ENCODE measurements at places on chromosomes 12 and 14.

- no peak for DNase-seq
Observed at GRCh38 chr12:14930299-14930698, 8.0 kb downstream of the ERP27 start.

- peak; percentile 48 for DNase-seq
Observed at GRCh38 chr12:54304187-54304810, 3.5 kb upstream of the NFE2 start.

DNA sequence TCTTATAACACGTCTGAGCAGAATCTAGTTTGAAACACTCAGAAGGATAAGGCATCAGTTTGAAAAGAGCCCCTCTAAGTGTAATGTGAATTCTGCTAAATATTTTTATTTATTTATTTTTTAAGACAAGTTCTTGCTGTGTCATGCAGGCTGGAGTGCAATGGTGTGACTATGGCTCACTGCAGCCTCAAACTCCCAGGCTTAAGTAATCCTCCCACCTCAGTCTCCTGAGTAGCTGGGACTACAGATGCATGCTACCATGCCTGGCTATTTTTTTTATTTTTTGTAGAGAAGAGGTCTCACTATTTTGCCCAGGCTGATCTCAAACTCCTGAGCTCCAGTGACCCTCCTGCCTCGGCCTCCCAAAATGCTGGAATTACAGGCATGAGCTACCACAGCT is 225.9 kb upstream of the SEL1L start:
- no peak for DNase-seq

DNA sequence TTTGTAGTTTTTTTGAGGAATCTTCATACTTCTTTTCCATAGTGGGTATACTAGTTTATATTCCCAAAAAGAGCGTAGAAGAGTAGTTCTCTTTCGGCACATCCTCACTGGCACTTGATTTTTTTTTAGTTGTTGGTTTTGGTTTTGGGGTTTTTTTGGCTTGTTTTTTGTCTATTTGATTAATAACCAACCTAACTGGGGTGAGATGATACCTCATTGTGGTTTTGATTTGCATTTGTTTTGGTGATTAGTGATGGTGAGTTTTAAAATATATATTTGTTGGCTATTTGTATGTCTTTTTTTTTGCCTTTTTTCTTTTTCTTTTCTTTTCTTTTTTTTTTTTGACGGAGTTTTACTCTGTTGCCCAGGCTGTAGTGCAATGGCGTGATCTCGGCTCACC is 69.7 kb upstream of the BTG1 start:
- no peak for DNase-seq

DNA sequence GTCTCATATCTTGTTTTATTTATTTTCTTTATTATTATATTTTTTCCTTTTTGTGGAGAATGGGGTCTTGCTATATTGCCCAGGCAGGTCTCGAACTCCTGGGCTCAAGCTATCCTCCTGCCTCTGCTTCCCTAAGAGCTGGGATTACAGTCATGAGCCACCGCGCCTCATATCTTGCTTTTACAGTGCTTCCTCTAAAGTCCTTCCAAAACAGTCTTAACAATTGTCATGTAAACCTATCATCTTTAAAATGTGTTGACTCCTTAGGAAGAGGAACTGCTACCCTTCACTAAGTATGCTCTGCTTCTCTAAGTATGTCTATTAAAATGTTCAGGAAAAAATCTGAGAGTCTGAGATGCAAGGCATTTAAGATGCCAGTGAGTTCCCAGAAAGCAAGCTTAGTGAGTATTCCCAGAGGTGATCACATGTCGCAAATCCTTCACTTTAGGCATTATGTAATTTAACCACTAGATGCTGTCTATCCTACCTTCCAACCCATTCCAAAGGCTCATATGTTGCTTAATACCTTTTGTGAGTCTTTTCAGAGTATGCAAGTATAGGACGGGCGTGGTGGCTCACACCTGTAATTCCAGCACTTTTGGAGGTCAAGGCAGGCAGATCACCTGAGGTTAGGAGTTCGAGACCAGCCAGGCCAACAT is 19.7 kb upstream of the FOXJ2 start:
- DNase-seq, result no peak

DNA sequence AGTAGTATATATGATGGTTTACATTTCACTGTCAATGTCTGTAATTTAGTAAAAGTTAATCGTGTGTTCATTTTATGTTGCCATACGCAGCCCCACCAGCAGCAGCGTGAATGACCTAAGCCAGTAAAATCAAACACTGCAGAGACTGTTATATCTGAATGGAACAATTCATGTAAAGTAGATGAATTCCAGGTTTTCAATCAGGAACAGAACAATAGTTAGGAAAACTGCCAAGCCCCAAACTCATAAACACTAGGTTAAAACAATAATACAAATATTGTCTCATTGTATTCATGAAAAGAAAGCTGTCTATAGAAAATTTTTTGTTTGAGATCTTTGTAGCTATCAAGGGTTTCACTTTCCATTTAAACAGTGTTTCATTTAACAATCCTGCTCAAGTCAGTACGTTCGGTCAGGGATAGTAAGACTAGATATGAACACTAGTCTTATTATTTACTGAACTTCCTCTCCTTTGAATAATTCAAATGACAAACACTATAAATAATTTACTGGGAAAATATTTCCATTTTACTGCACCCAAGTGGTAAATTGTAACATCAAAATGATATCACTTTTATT is 256.8 kb upstream of the FLRT2 start:
- DNase-seq, result no peak

DNA sequence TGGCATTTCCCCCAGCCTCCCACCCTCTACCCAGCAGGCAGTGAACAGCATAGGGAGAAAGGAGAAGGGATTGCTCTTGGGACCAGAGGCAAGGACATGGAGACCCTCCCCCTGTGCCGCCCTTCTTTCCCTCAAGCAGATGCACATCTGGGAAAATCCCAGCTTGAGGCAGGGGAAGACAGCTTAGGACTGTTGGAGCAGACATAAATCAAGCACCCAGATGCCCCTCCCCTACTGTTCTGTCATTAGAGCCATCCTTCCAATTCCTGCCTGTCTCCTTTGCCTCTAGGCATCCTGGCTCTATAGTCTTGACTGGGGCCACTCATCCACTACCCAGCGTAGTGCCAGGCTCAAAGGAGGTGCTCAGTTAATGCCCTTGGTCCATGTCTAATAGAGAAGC is 7.5 kb upstream of the CISTR start:
- no peak for DNase-seq

DNA sequence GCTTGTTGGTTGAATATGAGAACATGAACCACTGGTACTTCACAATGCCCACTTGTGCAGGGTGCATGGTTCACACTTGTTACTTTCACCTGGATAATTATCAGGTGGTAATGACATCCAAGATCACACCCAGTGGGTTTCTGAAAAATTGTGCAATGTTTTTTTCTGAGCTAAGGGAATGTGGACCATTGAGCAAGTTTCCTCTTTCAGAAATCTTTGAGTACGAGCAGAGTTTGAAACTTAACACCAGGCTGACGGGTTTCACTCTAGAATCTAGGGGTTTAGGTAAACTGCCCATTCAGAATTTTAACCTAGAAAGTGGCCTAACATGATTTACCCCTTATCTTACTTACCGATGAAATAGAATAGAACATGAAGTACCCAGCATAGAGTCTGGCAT is 389.6 kb downstream of the PAWR start:
- DNase-seq, result no peak

GRCh38 chr14:77025744-77026165 is 2.8 kb downstream of the IRF2BPL start:
- DNase-seq, result no peak

GRCh38 chr14:27079716-27080115 is 481.9 kb upstream of the NOVA1 start:
- DNase-seq, result no peak

DNA sequence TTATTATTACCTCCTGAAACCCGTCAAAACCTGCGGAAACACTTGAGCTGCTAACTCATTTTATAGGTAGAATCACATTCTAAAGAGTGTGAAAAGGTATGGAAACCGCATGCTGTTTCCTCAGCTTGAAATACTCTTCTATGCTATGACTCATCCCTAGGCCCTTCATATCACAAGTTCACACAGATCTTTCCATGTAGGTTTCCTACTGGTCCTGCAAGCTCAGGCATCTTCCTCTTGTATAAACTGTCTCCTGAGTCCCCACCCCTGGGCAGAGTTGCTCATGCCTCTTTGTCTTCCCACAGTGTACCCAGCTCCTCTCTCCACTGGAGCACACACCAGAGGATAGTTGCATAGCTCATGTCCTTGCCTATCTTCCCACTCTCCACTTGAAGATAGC is 84.7 kb downstream of the CMAS start:
- peak; percentile 4 for DNase-seq

DNA sequence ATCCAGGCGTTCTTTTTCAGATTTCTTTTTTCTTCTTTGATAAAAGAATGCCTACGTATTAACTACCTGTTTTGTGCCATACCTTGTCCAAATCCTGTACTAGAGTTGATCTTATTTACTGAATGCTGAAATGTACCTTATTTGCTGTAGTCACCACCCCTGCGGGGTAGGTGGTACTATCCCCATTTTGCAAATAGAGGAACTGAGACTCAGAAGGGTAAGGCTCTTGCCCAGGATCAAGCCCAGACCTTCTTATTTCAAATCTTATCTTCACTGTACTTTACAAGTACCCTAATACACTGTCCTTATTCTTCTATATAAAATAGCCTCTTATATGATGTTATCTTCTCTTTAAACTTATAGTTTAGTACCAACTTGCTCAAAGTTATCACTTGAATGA is 206.5 kb downstream of the SLC41A2 start:
- no peak for DNase-seq

- peak; percentile 55 for DNase-seq
Observed at GRCh38 chr14:50260511-50260910, 29.1 kb upstream of the SOS2 start.

DNA sequence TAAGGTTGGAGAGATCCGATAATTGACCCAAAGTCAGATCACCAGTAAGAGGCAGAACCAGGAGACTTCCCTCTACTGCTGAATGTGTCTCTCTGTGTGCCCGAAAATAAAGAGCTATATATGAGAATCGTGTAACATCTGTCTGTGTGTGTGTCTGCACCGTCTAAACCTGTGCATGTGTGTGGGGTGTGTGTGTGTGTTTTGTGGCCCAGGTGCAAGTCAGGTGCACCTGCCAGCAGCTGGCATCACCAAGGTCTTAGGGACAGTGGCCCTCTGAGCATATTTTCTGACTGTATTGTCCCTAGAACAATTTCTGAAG is 24.7 kb upstream of the KRT78 start:
- no peak for DNase-seq

DNA sequence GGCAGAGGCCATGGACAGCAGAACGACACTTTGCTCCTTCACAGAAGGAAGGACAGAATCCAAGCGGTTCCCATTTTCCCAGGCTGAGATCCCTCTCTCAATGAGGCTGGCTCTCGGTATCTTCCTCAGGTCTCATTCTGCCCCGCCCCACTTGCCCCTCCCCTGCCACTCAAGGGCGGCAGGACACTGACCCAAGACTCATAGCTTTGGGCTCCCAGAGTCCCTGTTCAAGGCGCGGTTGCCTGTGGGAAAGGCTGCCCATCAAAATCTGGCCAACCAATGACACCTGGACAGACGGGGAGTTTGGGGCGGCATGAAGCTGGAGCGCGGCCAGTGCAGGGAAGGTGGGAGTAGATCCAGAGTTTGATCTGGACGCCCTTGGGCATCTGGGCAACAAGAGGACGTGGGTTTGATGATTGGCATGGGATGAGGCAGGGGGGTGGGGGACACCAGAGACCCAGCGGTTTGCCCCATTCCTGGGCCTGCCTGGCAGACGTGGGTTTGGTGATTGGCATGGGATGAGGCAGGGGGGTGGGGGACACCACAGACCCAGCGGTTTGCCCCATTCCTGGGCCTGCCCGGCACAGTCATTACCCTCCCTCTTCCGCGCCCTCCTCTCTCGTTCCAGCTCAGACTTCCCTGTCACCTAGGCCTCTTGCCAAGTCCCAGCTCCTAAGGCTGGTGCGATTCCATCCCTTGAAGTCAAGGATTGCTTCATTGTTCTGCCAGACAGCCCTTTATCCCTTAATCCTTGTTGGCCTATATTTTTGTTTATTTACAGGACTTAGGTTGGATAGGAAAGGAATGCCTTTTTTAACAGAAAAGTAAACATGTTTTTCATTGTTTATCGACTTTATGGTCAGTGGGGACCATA is 92.1 kb downstream of the NINJ2 start:
- DNase-seq, result no peak

- no peak for DNase-seq
Observed at GRCh38 chr12:992647-993046, 1.6 kb downstream of the ERC1 start.

DNA sequence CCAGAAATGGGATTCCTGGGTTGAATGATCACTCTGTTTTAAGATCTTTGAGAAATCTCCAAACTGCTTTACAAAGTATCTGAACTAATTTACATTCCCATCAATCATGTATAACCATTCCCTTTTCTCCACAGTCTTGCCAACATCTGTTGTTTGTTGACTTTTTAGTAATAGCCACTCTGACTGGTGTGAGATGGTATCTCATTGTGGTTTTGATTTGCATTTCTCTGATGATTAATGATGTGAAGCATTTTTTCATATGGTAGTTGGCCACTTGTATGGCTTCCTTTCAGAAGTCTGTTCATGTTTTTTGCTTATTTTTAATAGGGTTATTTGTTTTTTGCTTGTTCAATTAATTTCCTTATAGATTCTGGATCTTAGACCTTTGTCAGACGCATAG is 211.8 kb upstream of the AVPR1A start:
- DNase-seq, result no peak

DNA sequence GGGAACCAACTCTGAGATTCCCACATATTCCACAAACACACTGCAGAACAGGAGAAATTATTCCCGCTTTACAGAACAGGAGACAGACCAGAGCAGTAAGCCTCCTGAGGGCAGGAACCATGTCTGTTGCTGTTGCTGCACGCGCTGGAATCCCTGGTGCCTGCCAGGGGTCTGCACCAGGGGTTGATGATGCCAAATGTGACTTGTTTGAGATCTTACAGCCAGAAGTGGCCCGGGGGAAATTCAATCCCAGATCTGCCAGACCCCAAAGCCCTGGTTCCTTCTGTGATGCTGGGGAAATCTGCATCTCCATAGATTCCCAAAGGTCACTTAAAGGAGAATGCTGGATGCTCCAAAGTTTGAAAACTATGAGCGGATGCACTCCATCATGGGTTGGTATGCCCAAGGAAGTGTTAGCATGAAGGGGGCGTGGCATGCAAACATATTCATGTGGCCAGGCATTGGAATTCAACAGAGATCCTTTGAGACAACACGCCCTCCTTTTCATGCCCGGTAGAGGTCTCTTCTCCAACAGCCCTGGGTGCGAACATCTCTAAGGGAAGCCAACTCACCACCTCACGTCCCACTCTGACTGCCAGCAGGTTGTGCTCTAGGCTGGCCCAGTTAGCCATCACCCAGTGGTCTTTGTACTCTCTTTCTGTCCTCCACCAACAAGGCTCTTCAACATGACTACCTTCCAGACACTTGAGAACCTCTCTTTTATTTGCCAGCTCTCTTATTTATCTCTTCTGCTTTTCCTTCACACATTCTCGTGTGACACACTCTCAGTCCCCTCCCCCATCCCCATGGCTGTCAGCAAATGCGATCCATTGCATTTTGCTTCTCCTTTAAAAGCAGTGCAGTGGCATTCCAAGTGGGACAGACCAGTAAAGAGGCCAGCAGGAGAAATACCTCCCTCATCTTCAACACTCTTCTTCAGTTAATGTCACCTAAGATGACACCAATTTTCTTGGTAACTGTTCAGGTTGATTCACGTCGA is 131.3 kb downstream of the ZFP36L1 start:
- no peak for DNase-seq

GRCh38 chr14:97280526-97280925 is 483.3 kb downstream of the VRK1 start:
- no peak for DNase-seq
